Foreskin melanocyte (primary cell): ENCODE measurements at places on chromosomes 16 and 17.
A peak's percentile ranks its signal among the peaks of the same experiment; 100 is the strongest.

GRCh38 chr16:28990375-28991040, 5.7 kb downstream of the LAT start:
- DNase-seq: no peak

DNA sequence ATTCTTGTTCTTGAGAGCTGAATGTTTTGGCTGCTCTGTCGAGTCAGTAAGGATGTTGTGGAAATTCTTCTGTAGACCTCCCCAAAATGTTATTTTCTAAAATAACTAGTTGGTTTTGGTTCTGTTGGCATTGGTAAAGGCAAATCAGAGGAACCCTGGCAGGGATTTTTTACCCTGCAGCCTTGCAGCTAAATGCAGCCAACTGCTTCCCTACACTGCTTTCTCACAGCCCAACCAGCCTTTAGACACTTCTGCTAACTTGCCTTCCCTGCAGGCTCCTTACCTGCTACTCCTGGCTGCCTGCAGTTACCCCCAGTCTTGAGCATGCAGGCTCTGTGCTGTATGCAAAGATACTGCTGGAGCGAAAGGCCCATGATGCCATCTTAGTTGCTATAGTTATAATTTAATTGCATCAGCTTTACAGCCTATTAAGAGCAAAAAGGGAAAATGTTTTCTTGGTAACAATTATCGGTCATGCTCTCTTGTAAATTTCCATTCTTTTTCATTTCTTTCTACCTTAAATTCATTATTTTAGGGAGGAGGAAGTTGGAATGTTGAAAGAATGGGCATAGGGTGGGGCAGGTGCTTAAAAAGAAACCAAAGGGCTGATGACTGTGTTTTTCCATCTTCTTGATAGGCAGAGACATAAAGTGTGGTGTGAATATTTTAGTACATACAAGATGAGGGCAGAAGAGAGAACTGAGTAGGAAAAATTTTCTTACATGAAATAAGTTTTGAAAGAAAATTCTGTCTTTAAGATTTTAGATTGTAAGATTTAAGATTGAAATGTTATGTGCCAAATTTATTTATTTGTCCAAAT, 20.0 kb downstream of the NUP93 start:
- DNase-seq: no peak

GRCh38 chr16:72850853-72851252, 197.1 kb downstream of the ZFHX3 start:
- DNase-seq: no peak

DNA sequence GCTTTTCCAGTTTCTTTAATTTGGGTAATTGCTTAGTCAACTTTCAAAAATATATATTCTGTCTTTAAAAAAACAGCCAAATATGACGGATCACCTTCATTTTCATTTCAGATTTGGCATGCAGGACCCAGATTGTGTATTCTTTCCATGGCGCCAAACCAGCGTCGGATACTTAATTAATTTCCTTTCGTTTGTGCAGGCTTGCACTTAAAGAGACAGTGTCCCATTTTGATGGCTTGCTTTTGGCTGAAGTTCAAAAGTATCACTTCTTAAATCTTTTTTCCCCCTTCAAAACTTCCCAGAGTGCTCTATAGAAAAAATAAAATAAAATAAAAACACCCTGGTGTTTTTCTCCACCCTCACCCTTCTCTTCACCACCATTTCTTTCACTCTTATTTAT, 394.5 kb upstream of the SOX9 start:
- DNase-seq: no peak

- no peak for DNase-seq
Observed at GRCh38 chr16:49461517-49461951, 87.9 kb downstream of the C16orf78 start.

DNA sequence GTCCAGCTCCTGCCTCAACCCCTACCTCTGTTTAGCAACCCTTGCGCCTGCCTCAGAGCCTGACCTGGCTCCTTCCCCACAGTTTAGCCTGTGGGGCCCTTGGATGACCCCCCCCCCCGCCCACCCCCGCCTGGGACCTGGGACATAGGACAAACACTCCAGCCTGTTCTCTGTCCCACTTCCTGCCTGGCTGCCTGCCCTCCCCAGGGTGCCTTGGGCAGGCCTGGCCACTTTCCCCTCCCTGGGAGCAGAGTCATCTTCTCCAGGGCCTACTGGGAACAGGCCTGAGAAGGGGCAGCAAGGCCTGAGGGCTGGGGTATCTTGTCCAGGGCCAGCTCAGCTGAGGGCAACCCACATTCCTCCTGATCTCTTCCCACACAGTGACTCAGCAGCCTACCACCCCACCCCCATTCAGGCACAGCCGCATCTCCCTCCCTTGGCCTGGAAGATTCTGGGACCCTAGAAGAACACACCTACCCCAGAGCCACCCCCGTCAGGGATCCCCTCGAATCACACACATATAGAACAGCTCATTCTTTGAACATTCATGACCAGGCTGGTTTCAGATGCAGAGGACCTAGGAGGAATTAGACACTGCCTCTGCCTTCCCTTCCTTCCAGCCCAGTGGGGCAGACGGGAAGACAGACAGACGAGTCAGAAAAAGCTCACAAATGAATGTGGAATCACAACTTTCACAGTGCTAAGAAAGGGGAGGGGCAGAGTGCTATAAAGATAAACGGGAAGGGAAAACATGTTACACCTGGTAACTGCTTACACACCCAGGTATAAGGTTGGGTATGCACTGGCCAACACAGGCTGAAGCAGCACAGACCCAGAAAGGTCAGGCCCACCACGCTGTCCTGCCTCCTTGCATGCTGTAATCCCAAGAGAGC, 6.0 kb downstream of the FHOD1 start:
- DNase-seq: peak; percentile 85

- peak; percentile 57 for DNase-seq
Observed at GRCh38 chr16:22948603-22949368, 134.8 kb downstream of the HS3ST2 start.

- DNase-seq: no peak
Observed at GRCh38 chr16:75097941-75098901, 18.4 kb downstream of the LDHD start.

- DNase-seq: peak; percentile 25
Observed at GRCh38 chr17:63221939-63222338, 224.2 kb downstream of the CYB561 start.

DNA sequence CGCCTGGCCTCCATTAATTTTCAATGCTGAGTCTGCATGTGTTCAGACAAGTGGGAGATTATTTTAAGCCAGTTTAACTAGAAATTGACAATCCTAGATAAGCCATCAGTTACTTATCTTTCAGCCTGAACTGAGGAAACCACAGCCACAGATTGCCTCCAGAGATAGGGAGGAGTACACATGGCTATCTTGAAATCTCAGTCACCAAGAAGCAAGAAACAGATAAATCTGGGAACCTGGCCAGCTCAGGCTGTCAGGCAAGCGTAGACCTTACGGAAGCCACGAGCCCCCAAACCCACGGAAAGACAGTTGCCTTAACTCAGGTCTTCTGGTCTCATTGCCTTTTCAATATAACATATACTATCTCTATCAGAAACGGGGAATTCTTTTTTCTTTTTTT, 2.0 kb upstream of the GLG1 start:
- DNase-seq: no peak
